Activated CD4-positive, alpha-beta T cell treated with anti-CD3 and anti-CD28 coated beads for 4 hours (primary cell): ENCODE measurements at places on chromosomes 12 and 14.

DNA sequence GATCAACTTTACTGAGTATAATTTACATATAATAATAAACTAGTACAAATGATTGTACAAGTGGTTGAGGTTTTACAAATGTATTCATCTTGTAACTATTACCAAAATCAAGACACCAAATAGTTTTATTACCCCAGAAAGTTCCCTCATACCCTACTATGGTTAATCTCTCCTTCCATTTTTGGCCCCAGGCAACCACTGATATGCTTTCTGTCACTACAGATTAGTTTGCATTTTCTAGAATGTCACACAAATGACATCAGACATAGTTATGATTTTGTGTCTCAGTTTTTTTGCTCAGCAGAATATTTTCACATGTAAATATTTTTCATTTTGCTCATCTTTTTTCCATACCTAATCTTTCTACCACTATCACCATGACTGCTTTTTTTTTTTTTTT is 49.1 kb downstream of the TMX1 start:
- DNase-seq, result no peak

DNA sequence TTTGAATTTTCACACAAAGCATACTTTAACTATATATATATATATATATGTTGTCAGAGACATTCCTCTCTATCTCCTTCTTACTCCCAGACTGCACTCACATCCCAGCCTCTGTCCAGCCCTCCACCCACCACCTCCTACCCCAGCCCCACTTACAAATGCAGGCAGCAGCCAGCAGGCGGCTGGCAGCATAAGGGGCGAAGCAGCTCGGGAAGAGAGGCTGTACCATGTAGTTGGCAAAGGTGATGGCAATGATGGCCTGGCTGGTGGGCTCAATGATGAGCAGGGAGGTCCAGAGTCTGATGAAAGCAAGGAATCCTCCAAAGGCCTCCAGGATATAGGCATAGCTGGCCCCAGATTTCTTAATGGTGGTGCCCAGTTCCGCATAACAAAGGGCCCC is 2.5 kb downstream of the SLC7A7 start:
- no peak for DNase-seq

DNA sequence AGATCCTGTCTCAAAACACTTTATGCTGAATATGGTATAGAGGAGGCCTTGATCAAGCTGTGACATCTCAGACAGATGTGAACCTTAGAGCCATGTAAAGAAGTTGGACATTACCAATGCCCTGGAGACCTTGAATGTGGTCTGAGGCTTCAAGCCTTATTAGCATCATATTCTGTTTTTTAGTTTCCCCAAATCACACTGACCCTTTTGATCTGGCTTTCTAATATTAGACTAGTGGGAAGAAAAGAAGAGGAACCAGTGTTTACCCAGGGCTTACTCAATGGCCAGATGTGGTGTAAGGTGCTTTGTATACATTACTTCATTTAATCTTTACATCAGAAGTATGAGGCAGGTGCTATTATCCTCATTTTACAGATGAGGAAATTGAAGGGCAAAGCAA is 10.6 kb upstream of the TBPL2 start:
- no peak for DNase-seq

DNA sequence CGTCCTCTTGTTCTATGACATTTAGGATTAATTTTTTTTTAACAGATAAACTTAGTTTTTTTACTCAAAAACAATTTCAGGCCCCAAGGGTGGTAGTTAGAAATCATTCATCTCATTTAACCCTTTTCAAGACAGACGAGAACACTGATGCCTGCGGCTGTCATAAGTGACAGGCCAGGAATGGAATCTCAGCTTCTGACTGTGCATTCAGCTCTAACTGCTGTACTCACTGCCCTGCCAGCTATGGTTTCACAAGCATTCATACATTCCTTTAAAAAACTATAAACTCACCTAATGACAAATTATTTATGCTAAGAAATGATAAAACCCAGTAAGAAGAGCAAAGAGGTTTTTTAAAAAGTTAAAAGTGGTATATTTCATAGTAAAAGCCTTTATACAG is 8.8 kb downstream of the DENND5B start:
- no peak for DNase-seq

- DNase-seq, result no peak
Measured at GRCh38 chr12:89800435-89800834, 91.8 kb upstream of the ATP2B1 start.

DNA sequence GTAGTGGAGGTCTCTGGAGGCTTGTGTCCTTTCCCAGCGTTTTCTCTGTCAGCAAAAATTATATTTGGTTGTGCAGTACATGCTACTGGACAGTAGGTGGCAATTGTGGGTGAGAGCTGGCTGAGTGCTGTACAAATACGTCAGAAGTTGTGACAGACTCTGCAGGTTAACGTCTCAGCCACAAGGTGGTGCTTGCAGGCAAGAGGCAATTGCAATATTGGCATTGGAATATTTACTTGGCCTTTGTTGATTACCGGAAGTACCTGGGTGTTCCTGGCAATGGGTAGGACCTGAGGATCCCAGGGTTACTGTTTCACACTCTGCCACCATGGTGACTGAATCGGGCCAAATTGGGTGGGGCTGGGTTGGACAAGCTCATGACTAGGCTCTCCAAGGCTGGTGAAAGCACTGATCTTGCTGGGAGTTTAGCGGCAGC is 333.9 kb upstream of the LMO3 start:
- no peak for DNase-seq
